ENCODE measurements at places on chromosomes 2 and 18.

DNA sequence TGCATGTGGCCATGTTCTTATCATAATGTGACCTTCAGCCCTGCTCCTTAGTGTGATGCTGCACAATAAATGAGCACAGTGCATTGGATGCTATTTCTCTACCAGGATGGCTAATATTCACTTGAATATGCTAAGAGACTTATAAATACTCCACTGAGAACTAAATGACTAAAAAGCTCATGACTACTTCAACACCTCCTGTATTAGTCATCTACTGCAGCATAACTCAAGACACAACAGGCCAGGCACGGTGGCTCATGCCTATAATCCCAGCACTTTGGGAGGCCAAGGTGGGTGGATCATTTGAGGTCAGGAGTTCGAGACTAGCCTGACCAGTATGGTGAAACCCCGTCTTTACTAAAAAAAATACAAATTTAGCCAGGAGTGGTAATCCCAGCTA, 213.4 kb downstream of the RND3 start:
- DNase-seq, result no peak

DNA sequence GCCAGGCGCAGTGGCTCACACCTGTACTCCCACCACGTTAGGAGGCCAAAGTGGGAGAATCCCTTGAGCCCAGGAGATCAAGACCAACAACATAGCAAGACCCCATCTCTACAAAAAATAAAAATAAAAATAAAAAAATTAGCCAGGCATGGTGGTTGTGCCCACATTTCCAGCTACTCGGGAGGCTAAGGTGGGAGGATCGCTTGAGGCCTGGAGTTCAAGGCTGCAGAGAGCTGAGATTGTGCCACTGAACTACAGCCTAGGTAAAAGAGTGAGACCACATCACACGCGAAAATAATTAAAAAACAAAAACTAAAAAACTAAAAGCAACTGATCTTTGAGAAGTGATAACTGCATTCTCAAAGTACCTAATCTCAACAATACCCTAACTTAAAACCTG, 1.8 kb downstream of the C2orf76 start:
- DNase-seq, result no peak

DNA sequence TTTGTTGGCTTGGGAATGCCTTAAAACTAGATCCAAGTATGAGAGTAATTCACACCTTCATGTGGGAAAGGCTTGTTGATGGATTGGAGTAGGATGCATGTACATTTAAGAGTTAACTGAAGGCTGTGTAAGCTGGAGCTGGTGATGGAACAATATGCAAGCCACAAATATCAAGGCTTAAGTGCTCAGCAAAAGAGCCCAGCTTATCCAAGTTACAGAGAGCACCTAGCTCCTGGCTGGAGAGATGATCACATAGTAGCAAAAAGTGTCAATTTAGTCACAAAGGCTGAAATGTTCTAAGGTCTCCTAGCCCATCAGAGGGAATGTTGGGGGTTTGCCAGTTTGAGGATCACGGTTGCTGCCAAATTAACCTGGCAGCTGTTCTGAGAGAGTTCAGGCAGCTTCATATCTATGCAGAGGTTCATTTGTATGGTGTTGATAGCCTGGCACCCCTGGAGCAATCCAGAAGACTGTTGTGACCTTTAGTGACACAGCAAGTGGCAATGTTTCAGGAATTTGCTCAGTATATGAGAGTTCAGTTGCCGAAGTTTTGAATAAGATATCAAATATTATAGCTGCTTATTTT, 228.2 kb downstream of the DOK6 start:
- DNase-seq, result no peak

DNA sequence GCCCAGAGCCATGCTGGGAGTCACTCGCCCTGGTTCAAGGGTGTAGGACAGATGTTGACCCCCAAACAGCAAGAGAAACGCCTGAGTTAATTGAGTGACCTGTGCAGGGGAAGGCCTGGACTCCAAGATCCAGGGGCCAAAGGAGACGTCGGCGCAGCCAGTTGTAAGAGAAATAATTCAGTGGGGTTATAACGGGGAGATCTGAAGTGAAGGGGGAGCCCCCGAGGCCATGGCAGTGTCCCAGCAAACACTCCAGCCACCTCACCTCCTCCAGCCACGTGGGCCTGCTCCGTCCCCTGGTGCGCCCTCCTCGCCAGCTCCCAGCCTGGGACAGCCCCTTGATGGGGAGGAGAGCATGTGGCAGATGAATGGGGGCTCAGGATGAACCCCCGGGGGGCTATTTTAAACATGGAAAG, 130.7 kb upstream of the GPC1 start:
- no peak for DNase-seq

- no peak for DNase-seq
Observed at GRCh38 chr2:215451012-215451756, 15.3 kb upstream of the FN1 start.

- no peak for DNase-seq
Observed at GRCh38 chr2:17309741-17310339, 208.4 kb downstream of the RAD51AP2 start.

- DNase-seq, result no peak
Observed at GRCh38 chr2:239498981-239499634, 98.3 kb upstream of the HDAC4 start.

GRCh38 chr2:148350199-148350598, 294.4 kb upstream of the EPC2 start:
- no peak for DNase-seq

DNA sequence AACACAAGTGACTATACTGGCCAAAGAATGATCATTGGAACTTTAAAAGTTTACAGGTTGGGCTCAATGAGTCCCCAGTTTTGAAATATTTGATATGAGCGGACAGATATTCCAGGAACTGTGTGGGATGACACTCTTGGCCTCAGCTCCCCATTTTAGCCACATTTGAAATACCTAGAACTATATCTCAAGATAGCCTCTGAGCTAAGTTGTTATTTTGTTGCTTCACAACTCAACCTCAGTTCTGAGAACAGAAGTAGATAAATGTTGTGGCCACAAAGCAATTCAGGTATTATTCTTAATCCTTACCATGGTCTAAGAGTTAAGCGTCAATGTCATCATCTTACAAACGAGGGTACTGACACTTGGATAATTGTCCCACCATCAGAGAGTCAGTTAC, 172.2 kb upstream of the SETBP1 start:
- no peak for DNase-seq

DNA sequence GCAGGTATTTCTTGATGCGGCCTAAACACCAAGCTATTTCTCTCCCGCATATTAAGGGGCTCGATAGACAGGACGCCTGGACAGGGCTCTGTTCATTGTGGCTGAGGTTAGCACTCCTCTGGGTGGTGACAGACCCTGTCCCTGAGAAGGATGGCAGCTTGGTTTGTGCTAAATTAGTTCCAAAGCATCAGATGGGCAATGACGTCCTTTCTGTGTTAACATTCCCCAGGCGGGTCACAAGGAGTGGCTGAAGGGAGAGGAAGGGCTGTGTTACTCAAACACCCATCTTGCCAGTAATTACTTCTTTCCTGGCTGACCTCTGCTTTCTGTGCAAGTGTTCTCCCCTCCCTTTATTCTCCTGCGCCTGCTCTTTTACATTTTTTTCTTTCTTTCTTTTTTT, 75.0 kb downstream of the TMEM247 start:
- no peak for DNase-seq

DNA sequence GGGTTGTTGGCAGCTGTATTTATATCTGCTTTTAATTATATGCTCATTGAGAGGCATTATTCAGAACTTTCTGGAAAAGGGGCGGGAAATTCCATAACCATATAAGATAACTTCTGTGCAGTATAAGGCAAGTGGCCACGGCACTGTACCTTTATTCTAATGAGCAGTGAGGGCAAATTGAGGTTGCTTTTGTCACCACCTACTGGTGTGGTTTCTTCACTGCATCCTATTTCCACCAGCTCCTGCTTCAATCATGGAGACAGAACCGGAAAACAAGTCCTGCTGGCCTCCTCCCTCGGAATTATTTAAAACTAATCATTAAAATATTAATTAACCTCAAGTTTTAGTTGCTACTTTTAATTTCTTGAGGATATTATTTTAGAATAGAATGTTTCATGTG, 759.4 kb downstream of the CBLN2 start:
- no peak for DNase-seq

DNA sequence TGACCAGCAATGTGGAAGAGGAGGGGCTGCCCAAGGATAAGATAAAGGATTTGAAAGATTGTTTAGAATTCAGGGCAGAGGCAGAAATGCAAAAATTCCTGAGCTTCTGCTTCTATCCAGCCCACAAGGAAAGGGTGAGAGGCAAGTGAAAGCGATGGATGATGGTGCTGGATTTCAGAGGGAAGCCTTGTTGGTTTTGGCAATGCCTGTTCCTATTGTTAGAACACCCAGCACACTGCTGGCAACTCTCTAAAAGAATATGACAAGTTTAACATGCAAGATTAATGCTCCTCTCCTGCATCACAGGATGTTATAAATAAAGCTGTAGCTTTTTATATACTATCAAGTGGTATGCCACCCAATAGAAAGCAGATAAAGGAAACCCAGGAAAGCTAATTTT, 92.6 kb downstream of the ZNF385B start:
- no peak for DNase-seq

Data from D721Med (cell line).